A549 treated with CpdA at 1 μM for 4 hours (cell line): ENCODE measurements at places on chromosomes 12 and 14. TPM values are rescaled to one million over a fixed set of nuclear protein-coding genes. Genes with fewer than 3 reads are reported as not detected.

GZMB gene
- total RNA-seq, result not detected in 5 replicates

PLEKHD1 gene
- 0.02 to 0.03 TPM in 2 of 5 replicates, not detected in the others for total RNA-seq

AMHR2 gene
- 1.1 to 2.7 TPM (median 1.8 TPM) in 5 replicates for total RNA-seq

CACNA1C gene
- total RNA-seq, result 0.03 to 0.09 TPM (median 0.08 TPM) in 4 of 5 replicates, not detected in the other

PTPRB gene
- 0.50 to 1.2 TPM (median 0.92 TPM) in 5 replicates for total RNA-seq

PLA2G1B gene
- not detected in 5 replicates for total RNA-seq

GRIP1 gene
- 0.71 to 6.3 TPM (median 4.1 TPM) in 5 replicates for total RNA-seq

DBX2 gene
- total RNA-seq, result not detected in 5 replicates

NID2 gene
- 16.2 to 25.5 TPM (median 18.1 TPM) in 5 replicates for total RNA-seq

TCP11L2 gene
- total RNA-seq, result 2.6 to 3.5 TPM (median 2.9 TPM) in 5 replicates

EFCAB11 gene
- total RNA-seq, result 11.7 to 14.4 TPM (median 12.6 TPM) in 5 replicates

MDGA2 gene
- total RNA-seq, result 0.02 to 0.22 TPM (median 0.07 TPM) in 3 of 5 replicates, not detected in the others

CPNE6 gene
- not detected in 5 replicates for total RNA-seq

TAS2R43 gene
- not detected in 5 replicates for total RNA-seq

CLEC1B gene
- total RNA-seq, result not detected in 5 replicates

PHETA1 gene
- 5.8 to 8.9 TPM (median 7.8 TPM) in 5 replicates for total RNA-seq

PTHLH gene
- 35.4 to 41.5 TPM (median 39.0 TPM) in 5 replicates for total RNA-seq

IL26 gene
- total RNA-seq, result not detected in 5 replicates

IL31 gene
- total RNA-seq, result not detected in 5 replicates

EID3 gene
- total RNA-seq, result 8.4 to 12.7 TPM (median 8.5 TPM) in 5 replicates

LTBP2 gene
- total RNA-seq, result 9.6 to 16.4 TPM (median 10.6 TPM) in 5 replicates

BRAP gene
- total RNA-seq, result 13.4 to 14.3 TPM (median 13.7 TPM) in 5 replicates

CAPS2 gene
- 1.3 to 1.9 TPM (median 1.7 TPM) in 5 replicates for total RNA-seq

MYF6 gene
- total RNA-seq, result not detected in 5 replicates
